ENCODE measurements at places on chromosomes 2 and 18.

DNA sequence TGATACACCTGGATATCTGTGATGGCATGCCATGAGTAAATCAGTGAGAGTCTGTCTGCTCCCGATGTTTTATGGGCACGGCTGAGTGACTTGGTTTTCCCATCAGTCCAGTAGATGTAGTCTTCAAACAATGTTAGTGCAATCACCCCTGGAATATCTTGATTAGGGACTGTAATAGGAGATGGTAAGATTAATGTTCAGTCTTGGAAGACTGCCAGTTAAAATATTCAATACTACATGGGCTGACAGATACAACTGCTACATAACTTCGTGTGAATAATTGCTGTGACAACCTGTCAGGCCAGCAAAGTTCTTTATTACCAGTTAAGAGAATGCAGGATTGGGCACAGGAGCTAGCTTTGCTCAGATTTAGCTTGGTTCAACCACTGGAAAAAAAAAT is 1673.3 kb downstream of the LRP1B start:
- peak; percentile 40 for DNase-seq

DNA sequence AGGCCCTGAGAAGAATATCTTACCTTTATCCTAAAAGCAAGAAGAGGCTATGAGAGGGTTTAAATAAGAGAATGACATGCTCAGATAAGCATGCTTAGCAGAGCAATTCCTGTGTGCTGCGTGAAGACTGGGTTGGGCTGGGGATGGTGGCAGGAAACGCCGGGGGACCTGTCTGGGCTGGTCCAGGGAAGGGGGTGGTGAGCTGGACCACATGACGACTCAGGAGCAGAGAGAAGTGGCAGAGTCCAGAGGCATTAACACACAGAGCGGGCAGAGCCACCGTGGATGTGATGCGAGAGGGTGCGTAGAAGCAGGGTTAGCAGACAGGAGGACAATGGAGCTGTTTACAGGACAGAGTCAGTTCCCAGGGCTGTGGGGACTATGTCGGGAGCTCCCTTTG is 84.5 kb downstream of the ZBTB7C start:
- no peak for DNase-seq

- DNase-seq: no peak
Observed at GRCh38 chr18:13273800-13274199, 55.2 kb downstream of the LDLRAD4 start.

DNA sequence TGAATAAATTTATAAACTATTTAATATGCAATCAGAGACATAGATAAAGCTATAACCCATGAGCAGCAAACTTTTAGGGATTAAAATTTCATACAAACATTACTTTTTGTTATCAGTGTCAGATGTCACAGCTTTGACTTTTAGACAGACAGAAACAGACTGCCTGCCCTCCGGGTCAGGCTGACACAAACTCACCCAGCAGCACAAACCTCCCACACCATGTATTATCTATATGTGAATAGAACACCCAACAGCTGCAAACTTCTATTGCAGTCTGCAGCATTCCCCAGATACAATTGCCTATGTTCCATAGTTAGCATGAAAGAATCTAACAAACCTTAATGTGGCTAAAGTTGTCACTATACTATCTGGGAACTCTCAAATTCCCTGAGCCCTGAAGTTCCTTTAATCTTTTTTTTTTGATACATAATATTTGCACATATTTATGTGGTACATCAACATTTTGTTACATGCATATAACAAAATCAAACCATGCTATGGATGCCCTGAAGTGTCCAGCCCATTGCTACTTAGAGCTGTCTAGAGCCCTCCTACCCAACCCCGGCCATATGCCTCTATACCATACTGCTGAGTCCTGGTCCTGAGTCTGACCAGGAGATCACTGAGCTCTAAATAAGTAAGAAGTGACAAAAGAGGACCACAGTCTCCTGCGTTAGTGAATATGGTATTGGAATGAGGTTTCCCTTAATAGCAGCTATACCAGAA is 214.4 kb downstream of the ZNF385B start:
- DNase-seq: no peak

GRCh38 chr2:12335131-12335530 is 381.6 kb upstream of the TRIB2 start:
- DNase-seq: no peak

DNA sequence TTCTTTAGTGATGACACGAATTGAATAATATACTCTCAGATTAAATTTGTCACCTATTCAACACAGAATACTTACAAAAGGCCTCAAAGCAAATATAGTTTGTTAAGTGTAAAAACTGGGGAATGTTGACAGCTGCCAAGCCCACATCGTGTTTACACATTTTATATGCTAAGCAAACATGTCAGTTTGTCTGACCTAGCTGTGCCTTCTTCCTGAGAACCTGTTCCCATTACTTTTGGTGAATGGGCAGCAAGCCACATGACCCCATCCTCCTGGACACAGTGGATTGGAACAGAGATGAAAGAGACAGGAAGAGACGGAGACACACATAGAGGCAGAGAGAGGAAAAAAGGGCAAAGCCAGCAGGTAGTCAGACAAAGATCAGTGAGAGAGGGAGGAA is 22.9 kb upstream of the CUL3 start:
- DNase-seq: no peak

- DNase-seq: no peak
Observed at GRCh38 chr18:12314591-12315305, 6.7 kb downstream of the TUBB6 start.

GRCh38 chr2:45470531-45470930 is 140.5 kb downstream of the SRBD1 start:
- DNase-seq: no peak

- no peak for DNase-seq
Observed at GRCh38 chr2:136119717-136120675, 2.0 kb upstream of the CXCR4 start.

DNA sequence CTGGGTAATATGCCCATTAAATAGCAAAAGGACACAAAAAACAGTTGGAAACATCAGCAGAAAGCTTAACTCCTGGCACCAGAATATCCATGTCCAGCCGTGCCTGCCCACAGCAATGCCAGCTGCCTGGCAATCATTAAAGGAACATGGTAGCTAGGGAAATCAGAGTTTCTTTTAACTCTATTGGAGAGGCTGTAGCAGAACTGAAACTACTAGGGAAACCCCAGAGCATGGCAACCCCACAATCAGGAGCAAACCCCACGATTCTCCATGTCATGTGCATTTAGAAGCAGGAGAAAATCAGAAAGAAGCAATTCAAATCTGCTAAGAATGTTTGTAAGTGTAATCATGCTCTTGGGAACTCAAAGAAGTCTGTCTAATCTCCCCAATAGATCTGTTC is 409.0 kb upstream of the SMIM21 start:
- DNase-seq: no peak

DNA sequence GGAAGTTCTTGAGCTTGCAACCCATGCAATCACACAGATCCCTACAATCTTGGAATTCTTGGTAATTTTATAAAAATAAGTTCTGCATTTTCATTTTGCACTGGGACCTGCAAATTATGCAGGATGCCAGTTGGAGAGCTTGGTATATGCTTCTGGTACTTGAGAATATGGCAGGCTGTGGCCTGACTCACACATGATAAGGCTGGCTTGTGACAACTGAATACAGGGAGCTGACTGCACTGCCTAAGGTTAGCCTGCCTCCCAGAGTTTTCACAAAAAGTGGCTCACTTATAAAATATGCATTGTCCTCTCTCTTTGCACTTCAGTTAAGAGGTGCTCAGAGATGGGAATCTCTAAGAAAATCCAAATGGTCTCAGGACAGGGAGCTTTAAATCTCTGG is 265.5 kb upstream of the KCNJ3 start:
- no peak for DNase-seq

DNA sequence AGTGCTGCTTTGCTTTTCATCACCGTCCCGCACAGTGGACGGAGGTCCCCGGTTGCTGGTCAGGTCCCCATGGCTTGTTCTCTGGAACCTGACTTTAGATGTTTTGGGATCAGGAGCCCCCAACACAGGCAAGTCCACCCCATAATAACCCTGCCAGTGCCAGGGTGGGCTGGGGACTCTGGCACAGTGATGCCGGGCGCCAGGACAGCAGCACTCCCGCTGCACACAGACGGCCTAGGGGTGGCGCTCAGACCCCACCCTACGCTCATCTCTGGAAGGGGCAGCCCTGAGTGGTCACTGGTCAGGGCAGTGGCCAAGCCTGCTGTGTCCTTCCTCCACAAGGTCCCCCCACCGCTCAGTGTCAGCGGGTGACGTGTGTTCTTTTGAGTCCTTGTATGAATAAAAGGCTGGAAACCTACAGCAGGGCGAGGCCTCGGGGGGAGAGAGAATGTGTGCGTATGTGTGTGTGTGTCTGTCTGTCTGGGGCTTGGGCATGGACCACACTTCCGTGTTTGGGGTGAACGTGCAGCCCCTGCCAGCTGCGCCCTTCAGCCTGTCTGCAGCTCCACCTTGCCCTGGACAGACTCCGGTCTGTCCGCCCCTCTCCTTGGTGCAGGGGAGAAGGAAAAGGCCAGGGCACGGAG is 32.3 kb downstream of the GPC1 start:
- DNase-seq: no peak

DNA sequence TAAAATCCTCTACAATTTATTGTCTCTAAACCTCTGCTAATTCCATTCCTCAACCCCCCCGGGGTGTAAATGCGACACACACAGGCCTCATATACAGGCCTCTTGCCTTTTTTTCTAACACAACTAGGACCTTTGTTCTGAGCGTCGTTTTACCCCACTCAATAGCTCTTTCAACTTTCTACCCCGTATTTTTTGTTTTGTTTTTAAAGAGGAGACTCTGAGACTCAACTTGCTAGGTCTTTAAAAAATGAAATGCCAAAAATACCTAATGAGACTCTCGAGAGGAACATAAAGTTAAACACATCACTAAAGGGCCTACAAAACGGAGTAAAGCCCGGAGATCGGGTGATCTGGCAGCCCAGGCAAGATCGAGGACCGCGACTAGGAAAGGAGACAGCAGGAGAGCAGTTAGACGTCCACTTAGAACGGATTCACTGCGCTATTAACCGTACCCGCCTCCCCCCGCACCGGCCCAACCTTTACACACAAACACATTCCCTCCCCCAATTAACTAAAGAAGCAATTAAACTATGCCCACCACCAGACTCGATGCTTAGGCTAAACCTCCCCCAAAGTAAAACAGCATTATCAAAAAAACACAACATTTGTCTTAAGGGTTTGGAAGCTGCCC is 1.7 kb downstream of the TRIP12 start:
- peak; percentile 41 for DNase-seq

- peak; percentile 12 for DNase-seq
Observed at GRCh38 chr2:175842996-175843395, 159.1 kb downstream of the LNPK start.

DNA sequence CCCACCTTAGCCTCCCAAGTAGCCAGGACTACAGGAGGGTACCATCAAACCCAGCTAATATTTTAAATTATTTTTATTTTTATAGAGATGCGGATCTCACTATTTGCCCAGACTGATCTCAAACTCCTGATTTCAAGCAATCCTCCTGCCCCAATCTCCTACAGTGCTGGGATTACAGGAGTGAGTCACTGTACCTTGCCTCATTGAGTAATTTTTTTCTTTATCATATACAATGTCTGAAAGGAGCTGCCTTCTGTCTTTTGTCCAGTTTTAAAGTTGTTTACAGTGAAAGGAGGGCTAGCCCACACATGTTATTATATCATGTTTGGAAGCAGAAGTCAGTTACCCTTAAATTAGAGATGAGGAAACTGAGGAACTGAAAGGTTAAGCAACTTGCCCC is 32.5 kb downstream of the PRKRA start:
- peak; percentile 45 for DNase-seq

DNA sequence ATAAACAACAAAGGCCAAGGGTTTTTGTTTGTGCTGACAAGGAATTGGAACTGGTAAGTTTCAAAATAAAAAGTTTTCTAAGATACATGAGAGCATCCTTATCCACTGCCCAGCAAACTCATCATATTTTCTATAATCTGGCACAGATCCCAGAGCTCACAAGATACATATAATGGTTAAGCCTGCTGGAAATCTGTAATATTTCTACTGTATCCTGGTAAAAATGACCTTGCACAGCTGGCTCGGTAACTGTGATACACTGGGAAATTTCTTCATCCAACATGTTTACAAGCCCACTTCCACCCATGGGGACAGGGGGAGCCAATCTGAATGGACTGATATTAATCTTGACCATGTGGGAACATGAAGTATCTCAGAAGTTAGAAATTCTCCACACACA is 425.4 kb upstream of the MMADHC start:
- DNase-seq: peak; percentile 81

DNA sequence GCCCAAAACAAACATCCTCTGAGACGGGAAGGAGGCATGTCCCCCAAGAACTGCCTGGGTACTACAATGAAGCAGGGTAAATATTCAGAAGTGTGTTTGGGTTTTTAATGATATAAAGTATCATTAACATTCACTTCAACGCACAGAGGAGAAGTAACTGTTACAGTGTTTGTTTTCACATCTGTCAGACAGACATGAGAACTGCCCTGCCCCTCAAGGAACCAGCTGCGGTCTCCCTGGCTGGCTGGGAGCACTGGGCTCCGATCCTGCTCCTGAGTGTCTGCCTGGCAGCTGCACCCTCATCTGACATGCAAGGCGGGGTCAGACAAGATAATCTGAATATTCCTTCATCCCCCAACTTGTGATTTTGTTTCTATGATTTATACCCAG is 75.6 kb downstream of the MBP start:
- peak; percentile 62 for DNase-seq

GRCh38 chr2:26942543-26943295 is 27.7 kb upstream of the MAPRE3 start:
- DNase-seq: peak; percentile 76

DNA sequence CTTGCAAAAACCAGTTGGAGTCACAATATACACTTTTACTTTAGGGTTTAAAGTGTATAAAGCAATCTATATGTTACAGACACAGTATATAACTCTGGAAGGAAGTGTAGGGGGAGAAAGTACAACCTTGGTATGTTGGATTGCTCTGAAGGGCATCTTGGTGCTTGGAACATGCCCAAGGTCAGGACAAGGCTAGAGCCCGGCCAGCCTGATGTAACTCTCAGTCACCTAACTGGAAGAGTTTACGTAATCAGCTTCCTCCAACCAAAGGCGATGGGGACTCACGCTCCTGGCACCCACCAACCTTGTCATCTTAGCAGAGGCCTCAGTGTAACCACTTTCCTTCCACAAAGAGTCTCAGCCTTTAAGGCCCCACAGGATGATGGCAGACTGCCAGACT is 181.1 kb upstream of the ACAA2 start:
- no peak for DNase-seq

- no peak for DNase-seq
Observed at GRCh38 chr2:54047091-54047490, 68.3 kb upstream of the ACYP2 start.

- DNase-seq: no peak
Observed at GRCh38 chr2:49714454-49714853, 560.1 kb upstream of the FSHR start.

GRCh38 chr2:161425728-161426454 is 9.8 kb downstream of the TBR1 start:
- DNase-seq: no peak

- peak; percentile 73 for DNase-seq
Observed at GRCh38 chr2:109613081-109613921, 465 bp downstream of the SEPTIN10 start.

Data from choroid plexus epithelial cell (primary cell).